ENCODE measurements at places on chromosomes 2 and 18.

DNA sequence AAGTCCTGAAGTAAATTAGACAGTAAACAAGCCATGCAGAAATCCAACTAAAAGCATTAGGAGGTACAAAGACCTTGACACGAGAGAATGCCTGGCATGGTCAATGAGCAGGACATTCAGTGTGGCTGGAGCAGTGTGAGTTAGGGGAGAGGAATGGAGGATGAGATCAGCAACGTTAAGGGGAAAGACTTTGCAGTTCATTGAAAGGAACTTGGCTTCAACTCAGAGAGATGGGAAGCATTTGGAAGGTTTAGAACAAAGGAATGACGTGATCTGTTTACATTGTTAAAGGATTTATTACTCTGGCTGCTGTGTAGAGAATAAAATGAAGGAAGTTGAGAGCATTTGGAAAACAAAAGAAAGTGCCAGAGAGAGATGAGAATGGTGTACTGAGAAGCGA, 621.3 kb downstream of the XIRP2 start:
- no peak for ATAC-seq

GRCh38 chr2:41828052-41828643, 219.7 kb upstream of the PKDCC start:
- ATAC-seq = no peak

DNA sequence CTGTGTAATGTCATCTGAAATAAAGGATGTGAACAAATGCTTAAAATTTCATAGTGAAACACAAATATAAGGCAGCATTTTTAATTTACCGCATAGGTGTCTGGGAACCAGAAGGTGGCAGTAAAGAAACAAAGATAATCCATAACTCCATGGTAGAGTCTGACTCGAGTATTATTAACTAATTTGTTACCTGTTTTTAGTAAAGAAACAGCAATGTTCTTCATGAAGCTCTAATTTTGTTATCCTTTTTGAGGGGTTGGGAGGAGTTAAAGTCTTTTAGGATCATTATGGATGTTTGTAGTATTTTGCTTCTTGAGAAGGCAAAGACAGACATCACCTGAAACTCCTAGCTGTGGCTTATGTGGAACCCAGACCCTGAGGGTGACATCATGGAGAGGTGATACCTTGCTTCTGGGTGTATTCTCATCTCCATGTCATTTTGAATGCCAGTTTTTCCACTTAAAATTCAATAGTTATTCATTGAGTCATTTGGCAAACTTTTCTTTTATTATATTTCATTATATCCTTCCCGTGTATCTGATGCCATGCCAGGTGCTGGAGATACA, 286.2 kb upstream of the EPAS1 start:
- ATAC-seq = no peak

GRCh38 chr2:147829106-147829505, 15.7 kb upstream of the ACVR2A start:
- no peak for ATAC-seq

GRCh38 chr2:106107509-106108131, 86.5 kb downstream of the UXS1 start:
- ATAC-seq = no peak

DNA sequence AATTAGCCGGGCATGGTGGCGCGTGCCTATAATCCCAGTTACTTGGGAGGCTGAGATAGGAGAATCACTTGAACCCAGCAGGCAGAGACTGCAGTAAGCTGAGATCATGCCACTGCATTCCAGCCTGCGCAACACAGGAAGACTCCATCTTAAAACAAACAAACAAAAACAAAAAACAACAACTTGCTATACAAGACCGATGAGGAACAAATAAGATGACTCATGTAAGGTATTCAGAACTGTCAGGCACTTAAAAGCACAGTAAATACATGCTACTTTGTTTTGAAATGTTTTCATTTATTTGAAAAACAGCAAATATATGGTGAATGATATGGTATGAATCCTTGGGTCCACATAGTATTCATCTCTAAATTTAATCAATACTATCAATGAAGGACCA, 66.7 kb downstream of the TRIP12 start:
- no peak for ATAC-seq

- no peak for ATAC-seq
Observed at GRCh38 chr2:59182249-59182648, 941.1 kb upstream of the FANCL start.

DNA sequence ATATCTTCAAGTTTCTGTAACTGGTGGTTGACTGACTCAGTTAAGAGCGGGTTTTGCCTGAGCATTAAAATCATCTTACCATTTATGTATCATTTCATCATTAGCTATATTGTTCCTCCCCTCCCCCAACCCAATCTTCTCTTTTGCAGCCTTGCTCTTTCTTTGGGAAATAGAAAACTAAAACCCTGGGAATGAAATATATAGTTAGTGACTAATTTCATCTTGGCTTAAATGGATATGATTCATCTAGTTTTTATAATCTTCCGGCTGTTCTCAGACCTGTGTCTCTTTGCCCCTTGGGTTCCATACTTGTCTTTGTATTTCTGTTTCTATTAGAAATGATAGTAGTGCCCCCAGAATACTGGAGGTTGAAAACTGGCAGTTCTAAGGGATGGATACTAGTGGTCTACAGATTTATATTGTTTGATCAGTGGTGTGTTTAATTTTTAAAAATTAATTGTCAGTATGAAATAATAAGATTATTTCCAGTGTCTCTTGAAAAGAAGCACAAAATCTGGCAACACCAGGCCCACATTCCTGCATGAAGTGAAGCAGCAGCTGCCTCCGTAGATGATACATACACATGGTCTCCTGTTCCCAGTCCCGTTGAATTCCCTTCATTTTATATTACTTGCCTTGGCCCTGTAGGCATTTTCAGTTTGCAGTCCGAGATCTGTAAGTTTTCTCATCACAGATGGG, 44.5 kb downstream of the PHLPP1 start:
- no peak for ATAC-seq

GRCh38 chr2:60104514-60105505, 448.6 kb downstream of the BCL11A start:
- no peak for ATAC-seq

DNA sequence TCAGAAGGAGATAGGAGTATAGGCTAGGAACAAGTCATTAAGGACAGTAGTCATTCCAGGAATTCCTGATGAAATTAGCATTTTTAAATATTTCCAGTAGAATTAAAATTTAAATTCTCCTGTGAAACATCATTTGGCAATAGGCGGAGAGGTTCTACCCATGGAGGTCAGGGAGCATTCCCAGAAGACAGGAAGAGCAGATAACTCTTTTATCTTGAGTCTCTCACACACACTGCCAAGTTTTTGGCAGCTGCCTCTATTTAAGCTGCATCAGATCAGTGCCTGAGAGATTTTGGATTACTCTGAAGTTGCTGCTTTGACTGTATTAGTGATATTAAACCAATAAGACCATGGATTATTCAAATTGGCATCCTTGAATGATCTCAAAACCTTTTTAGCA, 714.7 kb downstream of the EPHA4 start:
- no peak for ATAC-seq

- no peak for ATAC-seq
Observed at GRCh38 chr18:77074431-77074830, 58.2 kb downstream of the MBP start.

DNA sequence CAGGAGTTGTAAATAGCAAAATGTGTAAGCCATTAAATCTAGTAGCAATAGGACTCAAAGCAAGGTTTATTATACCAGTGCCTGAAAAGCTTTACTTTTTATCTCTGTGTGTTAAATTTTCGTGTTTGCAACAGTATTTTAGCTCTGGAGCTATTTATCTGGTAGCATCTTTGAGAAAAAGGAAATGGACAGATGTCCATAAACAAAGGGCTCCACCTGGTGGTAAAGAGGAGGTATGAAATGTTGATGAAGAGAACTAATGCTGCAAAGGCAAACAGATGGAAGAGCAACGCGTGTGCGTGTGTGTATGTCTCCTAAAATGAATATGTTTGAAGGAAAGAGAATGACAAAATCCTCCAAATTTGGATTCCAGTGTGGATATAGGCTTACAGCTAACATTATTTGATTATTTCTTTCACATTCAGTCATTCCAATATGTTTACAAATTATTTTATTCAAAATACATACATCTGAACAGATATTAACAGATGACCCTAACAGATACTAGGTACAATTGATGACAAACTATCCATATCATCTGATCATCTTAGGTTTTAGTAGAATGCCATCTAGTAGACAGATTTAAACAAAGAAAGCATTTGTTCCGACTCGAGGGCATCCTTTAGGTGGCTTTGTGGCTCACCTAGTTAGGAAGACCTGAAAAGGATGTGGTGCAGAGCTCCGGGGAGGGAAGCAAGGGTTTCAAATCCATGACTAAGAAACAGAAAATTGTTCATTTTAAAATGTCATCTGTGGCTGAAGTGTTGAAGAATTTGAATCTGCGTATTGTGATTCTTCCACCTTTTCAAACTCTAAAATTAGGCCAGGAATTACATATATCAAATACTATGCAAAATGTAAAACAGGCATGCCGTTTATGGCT, 383.3 kb downstream of the MTX2 start:
- no peak for ATAC-seq

DNA sequence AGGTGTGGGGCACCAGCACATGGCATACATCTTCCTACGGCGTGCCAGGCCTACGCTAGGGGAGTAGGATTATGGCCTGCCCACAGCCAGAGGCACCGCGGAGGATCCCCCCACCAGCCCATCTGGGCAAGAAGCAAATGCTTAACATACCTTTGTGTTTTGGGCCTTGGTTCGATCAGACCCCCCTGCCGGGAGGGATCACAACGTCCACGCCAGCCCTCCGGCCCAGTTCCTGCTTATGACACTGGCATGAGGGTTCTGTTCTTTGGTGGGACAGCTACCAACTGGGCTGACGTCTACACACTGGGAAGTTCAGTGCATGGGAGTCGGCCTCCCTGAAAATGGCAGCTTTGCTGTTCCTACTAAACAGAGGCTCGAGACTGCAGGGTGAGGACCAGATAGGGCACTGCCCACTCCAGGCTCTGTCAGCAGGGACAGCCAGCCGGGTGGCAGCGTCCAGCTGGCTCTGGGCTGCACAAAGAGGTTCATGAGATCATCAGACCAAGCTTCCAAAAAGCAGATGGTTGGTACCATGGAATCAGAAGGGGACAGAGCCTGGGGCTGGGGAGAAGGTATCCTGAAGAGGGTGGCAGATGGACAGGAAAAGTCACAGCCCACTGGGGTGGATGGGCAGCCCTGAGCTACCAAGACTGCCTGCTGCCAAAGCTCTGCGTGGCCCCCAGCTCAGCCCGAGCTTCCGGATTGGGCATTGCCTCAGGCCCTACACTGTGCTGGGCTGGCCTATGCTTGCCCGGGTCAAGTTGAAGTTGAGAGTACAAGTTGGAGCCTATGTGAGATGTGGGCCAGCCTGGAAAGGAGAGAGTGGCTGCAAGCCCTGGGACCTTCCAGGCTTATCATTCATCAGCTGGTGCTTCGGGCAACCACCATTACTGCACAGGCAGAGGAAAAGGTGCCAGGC, 61.7 kb upstream of the TEX51 start:
- ATAC-seq = no peak

GRCh38 chr2:29238497-29238896, 123.3 kb downstream of the CLIP4 start:
- ATAC-seq = no peak

DNA sequence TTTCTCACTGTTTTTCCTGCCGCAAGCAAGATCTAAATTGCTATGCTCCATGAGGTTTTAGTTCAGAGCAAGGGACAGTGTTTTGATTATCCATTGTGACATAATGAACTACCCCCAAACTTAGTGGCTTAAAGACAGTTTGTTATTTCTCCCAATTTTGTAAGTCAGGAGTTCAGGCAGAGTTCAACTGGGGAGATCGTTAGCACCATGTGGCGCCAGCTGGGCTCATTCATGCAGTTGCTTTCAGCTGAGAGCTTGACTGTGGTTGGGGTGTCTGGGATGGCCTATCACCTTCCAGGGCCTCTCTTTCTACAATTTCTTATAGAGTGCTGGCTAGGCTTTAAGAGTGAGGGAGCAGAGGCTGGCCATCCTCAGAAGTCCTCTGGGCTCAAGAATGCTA, 382.9 kb upstream of the CELF4 start:
- no peak for ATAC-seq

DNA sequence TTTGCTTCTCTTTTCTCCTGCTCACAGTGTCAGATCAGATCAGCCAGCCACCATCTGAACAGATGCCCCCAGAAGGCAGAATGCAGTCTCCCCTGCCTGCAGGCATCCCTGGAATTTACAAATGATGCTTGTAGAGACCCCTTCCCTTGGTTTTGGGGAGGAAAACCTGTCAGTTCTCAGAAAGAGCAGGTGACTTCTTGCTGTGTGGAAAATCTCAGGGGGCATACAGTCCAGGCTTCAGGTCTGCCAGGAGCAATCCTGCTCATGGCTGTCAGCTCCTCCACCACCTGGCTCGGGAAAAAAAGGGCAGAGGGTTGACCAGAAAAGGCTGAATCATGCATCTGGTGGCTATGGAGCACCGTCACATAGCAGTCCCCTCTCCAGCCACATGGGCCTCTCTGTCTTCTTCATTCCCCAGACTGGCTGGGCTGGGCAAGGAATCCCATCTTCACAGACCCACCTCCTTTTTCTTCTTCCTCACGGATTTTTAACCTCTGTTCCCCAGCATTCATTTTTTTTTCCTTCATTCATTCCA, 107.0 kb downstream of the KCNF1 start:
- ATAC-seq = no peak

GRCh38 chr18:70666936-70667335, 378.1 kb downstream of the SOCS6 start:
- no peak for ATAC-seq

GRCh38 chr2:126739141-126739540, 83.2 kb downstream of the GYPC start:
- no peak for ATAC-seq

DNA sequence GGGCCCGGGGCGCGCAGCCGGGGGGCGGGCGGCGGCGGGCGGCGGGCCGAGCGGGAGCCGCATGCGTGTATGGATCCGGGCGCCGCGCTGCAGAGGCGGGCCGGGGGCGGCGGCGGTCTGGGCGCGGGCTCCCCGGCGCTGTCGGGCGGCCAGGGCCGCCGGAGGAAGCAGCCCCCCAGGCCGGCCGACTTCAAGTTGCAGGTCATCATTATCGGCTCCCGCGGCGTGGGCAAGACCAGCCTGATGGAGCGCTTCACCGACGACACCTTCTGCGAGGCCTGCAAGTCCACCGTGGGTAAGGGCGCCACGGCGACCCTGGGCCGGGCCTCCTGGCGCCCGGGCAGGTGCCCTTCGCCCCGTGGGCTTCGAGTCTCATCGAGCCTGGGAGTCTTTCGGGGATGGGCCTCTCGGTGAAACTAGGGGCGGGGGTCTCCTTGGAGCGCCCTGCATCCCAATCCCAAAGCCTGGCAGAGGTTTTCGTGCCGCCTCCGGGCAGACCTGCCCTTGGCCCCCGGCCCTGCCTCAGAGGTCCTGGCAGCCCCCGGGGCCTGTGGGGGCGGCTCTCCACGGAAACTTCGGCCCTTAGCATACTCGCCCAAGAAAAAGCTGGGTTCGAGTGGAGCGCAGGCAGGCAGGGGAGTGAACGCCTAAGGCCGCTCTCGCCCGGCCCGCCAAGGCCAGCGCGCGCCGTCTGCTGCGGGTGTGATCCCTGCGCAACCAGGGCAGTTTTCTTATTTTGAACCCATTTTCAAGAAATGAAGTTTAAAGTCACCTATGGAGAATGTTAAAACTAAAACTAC, 622 bp downstream of the RAB12 start:
- peak; percentile 29 for ATAC-seq

- ATAC-seq = no peak
Observed at GRCh38 chr2:118222273-118222594, 134.0 kb downstream of the INSIG2 start.
